ENCODE measurements at places on chromosomes 11 and 22.
A peak's percentile ranks its signal among the peaks of the same experiment; 100 is the strongest.

DNA sequence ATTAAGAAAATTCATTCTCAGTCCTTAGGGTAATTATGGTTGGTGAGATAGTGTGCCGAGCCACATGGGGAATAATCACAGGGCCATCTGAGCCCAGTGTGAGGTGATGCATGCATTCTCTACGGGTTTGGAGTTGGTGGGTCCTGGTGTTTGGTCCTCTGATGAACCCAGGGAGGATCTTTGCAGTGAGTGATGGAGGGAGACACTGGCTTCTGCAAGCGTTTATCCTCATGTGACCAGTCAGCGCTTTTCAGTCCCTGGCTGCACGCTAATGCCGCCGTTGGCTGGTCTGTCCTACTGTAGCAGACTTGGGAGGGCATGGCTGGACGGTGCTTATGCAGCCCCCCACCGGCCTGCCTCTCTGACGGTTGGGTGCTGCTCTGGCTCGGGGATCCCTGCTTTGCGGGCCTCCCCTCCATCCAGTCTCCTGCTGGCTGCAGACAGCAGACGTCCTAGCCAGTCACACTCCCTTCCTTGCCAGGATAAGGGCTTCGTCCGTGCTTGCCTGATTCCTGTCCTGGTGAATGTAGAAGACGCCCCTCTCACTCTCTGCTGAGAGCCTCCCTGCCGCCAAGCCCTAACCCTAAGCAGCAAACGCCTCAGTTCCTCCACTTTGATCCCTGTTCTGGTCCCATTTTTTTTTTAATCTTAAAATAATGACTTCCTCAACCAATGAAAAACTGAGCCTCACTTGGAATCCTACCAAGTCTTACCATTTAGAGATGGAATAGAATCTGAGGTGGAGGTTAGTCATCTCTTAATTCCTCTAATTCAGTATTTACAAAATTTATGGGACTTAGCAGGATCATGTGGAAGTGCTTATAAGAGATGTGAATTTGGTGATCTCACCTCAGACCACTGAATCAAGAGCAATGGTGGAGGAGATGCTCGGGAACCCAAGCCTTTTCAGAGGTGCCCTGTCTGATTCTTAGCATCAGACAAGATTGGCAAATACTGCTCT lies 143.7 kb upstream of the SORL1-AS1 start:
- no peak for DNase-seq

- DNase-seq = no peak
Measured at GRCh38 chr22:31271026-31271425, 21.3 kb downstream of the PIK3IP1 start.

DNA sequence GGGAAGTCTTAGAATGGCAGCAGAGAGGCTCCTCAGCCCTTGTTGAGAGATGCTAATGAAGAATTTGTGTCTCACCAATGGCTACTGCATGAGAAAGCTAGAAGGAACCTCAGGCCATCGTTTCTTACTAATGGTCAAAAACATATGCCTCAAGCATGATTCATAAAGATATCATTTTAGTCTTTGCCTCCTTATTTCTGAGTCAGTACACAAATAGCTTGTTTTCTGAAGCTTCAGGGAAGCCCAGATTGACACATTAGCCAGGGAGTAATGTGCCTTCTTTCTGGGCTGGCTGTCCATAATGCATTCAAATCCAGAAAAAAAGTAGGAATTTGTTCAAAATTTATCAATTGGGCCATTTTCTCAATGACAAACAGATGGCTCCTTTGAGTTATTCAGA lies 169.4 kb upstream of the ZBED5 start:
- DNase-seq = no peak

DNA sequence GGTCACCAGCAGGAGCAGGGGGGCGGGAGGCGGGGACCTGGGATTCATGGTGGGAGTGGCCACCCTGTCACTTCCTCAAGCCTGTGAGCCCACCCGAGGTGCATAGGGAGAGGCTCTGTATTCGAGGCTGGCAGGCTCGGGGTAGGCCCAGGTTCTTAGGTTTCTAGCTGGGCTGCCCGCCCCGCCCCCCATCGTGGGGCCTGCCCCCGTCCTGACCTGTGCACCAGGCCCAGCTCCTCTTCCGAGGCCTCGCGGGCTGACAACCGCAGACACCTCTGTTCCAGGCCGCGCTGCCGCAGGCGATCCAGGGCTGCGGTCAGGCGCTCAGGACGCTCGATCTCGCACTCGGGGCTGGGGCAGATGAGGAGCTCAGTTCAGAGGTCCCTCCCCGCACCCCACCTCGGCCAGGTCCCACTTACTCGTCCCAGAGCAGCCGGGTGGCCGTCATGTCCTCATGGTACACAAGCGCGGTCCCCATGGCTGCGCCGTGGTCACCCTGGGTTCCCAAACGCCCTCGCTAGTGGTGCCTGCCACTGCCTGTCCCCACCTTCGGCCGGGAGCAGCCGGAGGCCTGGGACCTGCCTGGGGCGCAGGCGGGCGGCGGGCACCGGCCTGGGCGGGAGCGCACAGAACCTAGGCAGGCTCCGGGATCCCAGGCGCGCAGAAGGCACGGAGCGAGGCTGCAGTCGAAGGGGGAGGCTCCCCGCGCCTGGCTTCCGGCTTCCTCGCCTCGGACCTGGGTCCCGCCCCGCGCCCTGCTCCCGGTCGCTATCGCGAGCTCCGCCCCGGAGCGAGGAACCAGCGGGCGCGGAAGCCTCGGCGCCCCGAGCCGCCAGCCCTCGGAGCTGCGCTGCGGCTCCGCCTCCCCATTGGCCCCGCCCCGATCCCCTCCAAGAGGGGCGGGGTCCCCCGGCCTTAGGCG lies at the start of gene HDAC10:
HDAC10 (minus strand) TSS at position 711 of the 922 bp plus-strand sequence; CDS start at position 478, 233 bp downstream.
- DNase-seq = peak; percentile 80

- no peak for DNase-seq
Measured at GRCh38 chr11:41720761-41721160, 261.3 kb upstream of the LRRC4C start.

GRCh38 chr11:69121621-69122325 lies 34.0 kb upstream of the SMIM38 start:
- no peak for DNase-seq

DNA sequence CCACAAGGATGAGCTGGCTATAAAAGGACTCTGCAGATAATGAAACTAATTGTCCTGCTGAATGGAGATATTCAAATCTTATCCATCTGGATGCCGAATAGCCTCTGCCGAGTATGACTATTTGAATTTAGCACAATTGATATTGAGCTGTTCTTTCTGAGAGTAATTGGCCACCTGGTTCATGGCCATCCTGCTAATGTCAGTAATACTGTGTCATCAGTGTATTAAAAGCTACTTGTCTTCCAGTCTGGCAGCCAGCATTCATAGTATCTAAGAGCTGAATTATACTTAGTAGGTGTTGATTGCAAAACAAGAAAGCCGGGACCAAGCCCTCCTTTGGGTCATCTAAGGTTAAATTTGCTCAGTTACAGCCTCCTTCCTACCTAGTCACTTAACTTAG lies 310.7 kb upstream of the NCAM1 start:
- DNase-seq = no peak

DNA sequence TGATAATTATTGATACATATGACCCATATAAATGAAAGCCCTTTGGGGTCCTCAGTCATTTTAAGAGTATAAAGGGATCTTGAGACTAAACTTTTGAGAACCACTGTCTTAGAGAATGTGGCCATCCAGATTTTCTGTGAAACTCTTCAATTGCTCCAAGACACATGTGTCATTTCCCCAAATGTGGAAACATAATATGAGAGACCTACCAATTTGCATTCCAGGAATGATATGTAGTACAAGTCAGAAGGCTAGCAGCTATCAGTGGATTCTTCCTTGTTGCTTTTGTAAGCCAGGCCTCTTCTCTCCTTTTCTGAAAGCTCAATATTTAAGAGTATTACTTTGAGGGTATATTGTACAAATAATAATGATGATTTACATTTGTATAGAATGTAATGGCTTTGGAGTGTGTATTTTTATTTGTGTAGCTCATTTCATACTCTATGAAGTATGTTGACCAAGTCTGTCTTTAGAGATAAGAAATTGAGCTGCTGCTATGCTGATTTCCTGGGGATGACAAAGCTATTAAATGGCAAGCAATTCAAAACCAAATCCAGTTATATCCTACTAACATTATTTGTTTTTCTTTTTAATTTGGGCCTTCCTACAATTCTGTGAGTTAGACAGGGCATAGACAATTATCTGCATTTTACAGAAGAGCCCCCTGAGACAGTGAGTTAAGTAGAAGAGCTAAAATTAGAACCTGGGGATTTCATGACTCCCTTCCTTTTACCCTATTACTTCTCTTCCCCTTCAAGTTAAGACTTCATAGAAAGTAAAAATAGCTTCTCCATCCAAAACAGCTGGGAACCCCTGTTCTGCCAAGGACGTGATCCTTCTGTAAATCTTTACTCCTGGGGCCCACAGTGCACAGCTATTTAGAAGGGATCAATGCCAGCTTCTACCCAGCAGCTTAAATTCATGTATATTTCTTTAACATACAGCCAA lies 131.9 kb downstream of the WNT11 start:
- DNase-seq = no peak

DNA sequence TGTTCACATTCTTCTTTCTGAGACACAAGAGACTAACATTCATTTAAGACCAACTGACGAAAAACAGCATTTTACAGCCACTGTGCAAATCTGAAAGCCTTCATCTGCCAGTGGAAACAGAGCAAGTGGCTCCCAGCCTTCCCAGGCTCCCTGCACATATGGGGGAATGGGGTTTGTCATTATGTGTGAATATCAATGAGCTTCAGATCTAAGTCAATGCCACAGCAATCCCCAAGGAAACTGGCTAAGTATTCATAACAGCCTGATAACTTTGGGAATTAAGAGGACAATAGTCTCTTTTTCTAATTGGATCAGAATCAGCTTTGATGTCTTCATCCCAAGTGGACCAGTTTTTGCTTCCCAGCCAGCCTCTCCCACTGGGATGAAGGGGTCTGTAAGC lies 66.9 kb downstream of the ABTB2 start:
- DNase-seq = no peak

GRCh38 chr11:46936138-46937110 lies at the start of gene CSTPP1:
CSTPP1 (plus strand) TSS chr11:46936761; CDS start chr11:46936806, 45 bp downstream.
- DNase-seq = peak; percentile 89

All from stimulated activated CD4-positive, alpha-beta T cell treated with anti-CD3 and anti-CD28 coated beads, Interleukin-4, amount 100 ng/mL, for 4 hours (primary cell).